ENCODE measurements at places on chromosomes 3 and 15.

- DNase-seq, result no peak
These were observed 113.1 kb upstream of the NR2E3 start for GRCh38 chr15:71697236-71697635.

DNA sequence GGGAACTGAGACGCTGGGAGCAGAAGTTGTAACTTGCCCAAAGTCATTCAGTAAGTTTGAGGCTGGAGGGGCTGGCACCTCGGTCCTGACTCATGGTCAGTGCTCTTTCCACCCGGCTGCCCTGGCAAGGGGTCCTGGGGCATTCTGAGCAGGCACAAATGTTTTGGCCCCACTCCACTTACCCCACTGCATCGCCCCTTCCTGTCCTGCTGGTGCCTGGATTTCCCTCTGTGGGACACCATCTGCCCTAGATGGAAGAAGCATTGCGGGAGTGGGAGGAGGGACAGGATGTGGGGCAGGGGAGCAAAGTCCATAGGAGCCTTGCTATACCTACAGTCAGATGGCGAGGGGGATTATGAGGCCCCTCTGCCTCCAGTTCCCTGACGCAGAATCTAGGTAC lies 4.5 kb downstream of the CORO2B start:
- no peak for DNase-seq

GRCh38 chr3:49700453-49701128 lies 11.2 kb downstream of the RNF123 start:
- no peak for DNase-seq

DNA sequence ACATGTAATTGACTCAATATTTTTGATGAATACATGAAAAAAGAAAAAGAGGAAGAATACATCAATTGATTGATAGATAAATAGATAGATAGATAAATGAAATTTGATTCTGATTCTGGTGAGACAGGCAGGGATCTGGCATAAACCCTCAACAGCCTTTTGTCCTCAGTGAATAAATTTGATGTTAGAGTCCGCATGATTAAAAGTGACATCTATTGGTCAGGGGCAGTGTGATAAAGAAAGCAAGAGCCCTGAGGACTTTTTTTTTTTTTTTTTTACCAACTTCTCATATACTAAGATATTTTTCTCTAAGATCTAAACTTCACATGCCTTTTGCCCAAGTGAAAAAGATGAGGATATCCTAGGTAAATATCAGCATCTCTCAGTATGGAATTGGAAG lies 216.4 kb downstream of the LRRC3B start:
- DNase-seq, result no peak

DNA sequence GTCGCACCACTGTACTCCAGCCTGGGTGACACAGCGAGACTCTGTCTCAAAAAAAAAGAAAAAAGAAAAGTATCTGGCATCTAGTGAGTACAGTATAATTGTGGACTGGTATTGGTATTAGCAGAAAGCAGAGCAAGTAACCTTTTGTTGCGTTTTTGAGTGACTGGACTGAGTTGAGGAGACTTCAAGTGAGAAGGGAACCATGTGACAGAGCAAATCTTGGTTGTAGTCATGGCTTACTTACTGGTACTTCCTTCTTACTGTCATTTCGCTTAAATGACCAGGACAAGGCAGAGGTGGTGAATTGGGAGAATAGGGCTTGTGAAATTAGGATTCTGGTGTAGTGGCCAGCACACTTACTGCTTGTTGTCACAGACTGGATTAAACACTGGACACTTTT lies 20.6 kb downstream of the RTF1 start:
- DNase-seq, result no peak

DNA sequence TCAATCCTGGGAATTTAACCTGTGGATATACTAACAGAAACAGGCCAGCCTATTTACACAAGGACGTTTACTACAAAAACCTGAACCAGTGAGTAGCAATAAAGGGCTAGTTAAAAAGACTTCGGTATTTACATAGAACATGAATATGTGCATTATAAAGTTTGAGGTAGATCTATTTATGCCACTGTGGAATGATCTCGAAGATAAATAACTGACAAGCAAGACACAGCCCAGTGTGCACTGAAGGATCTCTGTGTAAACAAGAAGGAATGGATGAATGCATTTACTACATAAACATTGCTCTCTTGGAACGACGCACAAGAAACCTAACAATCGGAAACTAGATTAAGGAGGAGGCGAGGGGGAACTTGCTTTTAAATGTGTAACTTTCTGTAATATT lies 132.0 kb upstream of the NSMCE3 start:
- no peak for DNase-seq

- no peak for DNase-seq
These were observed 95.7 kb upstream of the MCTP2 start for GRCh38 chr15:94135486-94136147.

All from fibroblast of the conjunctiva (primary cell).